IMR-90 (cell line): ENCODE measurements at places on chromosomes 1 and 21. TPM values are rescaled to one million over a fixed set of nuclear protein-coding genes. Genes with fewer than 3 reads are reported as not detected.
A peak's percentile ranks its signal among the peaks of the same experiment; 100 is the strongest.

GRCh38 chr1:19765623-19766022 is 34.1 kb downstream of the TMCO4 start:
- DNase-seq, result peak; percentile 92

- DNase-seq, result no peak
Measured at GRCh38 chr1:165468726-165469249, 23.9 kb upstream of the RXRG start.

GRCh38 chr1:194071205-194071604 is 884.8 kb upstream of the B3GALT2 start:
- DNase-seq, result no peak

- no peak for DNase-seq
Measured at GRCh38 chr21:35696644-35697043, 363.7 kb downstream of the SETD4 start.

- DNase-seq, result no peak
Measured at GRCh38 chr1:87899746-87900145, 571.1 kb downstream of the LMO4 start.

- no peak for DNase-seq
Measured at GRCh38 chr1:178374016-178374415, 122.7 kb downstream of the CLEC20A start.

- DNase-seq, result peak; percentile 64
Measured at GRCh38 chr1:243731301-243731891, 118.6 kb downstream of the AKT3 start.

GRCh38 chr21:41387042-41387819 is 25.4 kb downstream of the MX2 start:
- no peak for DNase-seq

GRCh38 chr1:94527447-94528031 is 14.0 kb downstream of the F3 start:
- peak; percentile 62 for DNase-seq

DNA sequence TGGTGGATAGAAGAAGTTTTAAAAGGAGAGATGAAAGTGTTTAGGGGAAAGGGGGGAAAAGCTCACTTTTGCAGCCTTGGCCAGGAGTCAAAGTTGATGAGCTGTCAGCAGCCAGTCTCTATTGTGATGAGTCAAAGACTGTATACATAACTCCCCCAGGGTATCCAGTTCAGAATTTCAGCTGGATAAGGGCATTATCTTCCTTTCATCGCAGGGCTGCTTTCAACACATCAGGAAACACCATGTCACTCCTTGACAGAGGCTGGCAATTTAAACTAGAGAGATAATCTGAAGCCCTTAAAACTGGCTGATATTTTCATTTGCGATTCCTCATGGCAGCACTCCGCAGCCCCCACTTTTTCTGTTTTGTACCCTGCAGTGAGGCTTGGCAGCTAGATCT is 328.5 kb downstream of the TBX15 start:
- no peak for DNase-seq

DNA sequence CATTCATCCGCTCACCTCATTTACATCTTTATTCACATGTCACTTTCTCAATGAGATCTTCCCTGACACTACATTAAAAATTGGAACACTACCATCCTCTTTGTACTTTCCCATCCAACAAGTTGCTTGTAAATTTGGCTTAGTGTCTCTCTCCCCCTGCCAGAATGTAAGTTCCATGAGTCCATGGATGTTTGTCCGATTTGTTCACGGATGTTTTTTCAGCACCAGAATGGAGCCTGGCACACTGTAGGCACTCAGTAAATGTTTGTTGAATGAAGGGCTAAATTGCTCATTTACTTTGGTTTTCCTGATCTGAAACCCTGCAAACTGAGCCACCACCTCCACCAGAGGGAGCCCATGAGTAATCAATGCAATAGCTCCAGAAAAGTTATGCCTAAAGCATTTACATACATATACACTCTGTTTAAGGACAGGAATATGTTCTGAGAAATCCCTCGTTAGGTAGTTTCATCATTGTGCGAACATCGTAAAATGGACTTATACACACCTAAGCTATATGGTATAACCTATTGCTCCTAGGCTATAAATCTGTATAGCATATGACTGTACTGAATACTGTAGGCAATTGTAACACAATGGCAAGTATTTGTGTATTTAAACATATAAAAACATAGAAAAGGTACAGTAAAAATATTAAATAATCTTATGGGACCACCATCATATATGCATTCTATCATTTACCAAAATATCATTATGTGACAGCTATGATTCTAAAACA is 2.8 kb upstream of the EYA3 start:
- DNase-seq, result peak; percentile 72

DNA sequence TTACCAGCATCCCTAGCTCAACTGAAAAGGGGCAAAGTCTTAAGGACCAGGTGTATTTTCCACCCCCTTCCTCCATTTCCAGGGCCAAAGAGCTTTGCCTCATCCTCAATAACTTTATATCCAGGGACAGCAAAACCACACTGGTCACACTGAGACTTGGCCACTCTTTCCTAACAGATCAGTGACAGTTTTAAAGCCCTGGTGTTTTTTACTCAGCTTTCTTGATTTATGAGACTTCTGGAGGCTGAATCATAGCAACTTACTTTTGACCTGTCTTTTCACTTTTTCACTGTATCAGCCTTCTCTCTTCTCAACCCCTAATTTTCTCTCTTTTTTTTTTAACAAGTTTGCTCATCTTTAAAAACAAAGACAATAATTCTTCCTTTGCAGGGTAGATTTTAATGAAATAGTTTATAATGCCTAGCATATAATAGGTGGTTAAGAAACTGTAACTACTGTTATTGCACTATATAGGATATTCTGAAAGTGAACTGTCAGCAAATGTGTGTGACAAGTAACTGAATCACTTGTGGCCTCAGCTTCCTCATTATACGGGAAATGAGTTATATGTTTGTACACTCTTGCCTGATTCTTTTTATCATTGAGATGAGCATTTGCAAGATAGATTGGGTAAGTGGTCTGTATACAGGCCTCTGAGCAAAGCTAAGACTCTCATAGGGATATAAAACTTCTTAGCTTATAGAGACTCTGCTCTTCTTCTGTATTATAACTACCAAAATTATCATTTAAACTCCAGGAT is 19.7 kb upstream of the DYNLT5 start:
- peak; percentile 26 for DNase-seq

DNA sequence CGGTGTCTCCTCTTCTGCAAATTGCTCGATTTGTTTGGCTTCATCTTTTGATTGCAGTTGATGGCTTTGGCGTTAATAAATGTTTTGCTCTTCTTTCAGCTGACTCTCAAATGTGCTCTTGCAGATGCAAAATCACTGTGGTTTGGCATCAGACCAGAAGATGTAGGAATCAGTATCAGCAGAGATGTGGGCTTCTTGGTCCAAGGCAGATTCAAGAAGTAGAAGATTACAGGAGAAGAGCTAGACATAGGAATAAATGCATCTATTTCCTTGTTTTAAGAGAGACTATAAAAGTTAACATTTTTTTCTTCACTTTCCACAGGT is 59.8 kb upstream of the BACH1 start:
- peak; percentile 76 for DNase-seq

- DNase-seq, result no peak
Measured at GRCh38 chr1:184187097-184187496, 135.6 kb downstream of the TSEN15 start.

- no peak for DNase-seq
Measured at GRCh38 chr1:204149107-204149506, 2.7 kb downstream of the ETNK2 start.

DNA sequence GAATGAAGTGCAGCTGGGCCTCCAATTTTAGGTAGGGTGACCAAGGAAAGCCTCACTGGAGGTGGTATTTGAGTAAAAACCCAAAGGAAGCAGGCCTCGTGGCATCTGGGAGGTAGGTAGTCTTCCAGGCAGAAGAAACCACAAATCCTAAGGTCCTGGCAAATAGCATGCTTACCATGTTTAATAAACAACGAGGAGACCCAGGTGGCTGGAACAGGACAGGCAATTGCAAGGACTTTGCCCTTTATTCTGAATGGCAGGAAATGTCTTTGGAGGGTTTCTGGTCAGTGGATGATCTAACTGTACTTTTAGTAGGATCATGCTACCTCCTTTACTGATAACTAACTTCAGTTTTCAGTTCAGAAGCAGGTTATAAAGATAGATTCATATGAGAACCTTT is 52.2 kb downstream of the EPB41 start:
- DNase-seq, result no peak

DNA sequence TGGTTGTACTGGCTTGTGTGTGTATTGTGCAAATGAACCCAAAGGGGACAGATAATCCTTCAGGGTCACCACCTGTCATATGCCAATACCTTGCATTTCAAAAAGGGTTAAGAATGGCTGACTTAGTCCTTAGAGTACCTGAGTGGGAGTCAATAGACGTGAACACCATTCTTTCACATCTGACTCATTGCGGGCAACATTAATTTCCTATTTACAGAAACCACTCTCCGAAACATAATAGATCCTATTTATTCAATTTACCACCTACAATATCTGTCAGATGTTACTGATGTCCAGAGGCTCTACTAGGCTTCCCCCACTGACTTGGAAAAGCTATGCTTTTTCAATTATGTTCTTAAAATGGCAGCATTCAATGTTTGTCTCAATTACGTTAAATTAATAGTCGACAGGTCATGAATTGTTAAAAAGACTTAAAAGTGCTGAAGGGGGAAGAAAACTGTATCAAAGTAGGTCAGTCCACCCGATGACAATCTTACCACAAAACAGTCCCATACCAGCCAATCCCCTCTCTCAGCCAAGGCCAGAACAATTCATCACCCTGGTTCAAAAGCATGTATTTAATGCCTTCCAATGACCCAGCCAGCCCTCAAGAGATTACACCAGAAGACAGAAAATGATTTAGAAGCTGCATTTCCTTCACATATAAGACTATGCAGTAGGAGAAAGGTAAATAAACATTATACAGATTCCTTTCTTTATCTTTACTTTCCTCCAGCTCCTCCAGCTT is 48.6 kb upstream of the PLA2G2C start:
- no peak for DNase-seq

DNA sequence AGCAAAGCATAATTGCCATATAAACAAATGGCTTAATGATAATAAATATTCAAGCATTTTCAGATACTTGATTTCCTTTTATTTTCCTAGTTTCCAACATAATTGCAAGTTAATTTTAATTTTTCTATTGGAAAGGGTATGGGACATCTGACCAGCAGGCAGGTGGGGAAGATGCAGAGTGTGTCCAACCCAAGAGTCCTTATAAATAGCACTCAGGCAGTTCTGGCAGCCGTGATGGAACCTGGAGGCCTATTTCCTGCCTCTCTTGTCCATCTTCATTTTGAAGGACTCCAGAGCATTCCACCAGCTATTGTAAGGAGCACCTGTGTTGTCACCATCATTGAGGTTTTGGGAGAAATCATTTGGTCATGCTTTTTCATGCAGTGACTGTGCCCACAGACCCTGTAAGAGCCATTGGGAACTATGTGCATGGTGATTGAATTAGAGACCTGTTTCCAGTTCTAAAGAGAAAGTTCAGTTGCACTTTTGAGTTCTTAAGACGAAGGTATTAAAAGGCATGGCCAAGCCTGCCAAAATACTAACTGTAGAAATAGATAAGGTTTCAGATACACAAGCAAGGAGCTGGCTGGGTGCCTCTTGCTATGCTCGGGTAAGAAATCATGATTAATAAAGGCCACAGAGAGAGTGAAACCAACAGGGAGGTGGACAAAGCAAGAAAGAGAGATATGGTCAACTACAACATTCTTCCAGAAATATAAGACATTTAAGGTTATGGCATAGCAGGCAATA is 92.3 kb downstream of the SPATA46 start:
- DNase-seq, result no peak

DNA sequence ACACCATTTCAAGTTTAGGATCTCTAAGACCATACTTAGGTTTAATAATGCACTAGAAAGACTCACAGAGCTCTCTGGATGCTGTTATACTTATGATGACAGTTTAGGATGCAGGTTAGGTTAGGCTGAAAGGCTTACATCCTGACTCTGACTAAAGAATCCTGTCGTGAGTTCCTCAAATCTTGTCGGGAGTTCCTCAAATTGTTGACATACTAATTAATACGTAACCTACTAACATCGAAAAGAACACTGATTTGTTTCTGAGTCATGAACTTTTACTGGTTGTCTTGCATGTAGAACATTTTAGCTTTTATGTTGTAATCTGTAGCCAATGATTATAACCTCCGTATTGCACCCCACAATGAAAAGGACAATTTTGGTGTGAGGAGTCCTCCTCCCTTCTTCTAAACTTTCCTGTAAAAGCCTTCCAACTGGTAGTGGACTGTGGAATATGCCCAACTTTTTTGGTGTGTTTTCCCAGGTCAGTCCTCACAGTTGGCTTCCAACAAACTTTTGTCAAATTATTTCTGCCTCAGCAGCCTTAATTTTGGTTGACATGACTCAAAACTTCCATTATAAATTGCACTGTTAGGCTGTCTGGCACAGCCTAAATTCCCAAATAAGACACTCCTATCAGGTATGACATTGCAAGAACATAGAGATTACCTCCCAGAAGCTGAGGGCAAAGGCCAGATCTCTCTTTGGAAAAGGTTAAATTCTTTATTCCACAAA is 107.9 kb upstream of the PALMD start:
- no peak for DNase-seq

DNA sequence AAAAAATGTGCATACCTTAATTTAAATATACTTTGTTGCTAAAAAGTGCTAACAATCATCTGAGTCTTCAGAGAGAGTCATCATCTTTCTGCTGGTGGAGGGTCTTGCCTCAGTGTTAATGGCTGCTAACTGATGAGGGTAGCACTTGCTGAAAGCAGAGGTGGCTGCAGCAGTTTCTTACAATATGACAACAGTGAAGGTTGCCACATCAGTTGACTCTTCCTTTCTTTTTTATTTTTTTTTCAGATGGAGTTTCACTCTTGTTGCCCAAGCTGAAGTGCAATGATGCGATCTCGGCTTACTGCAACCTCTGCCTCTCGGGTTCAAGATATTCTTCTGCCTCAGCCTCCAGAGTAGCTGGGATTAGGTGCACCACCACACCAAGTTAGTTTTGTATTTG is 2.6 kb upstream of the CFAP45 start:
- DNase-seq, result no peak

GRCh38 chr1:26471498-26472319 is 531 bp upstream of the HMGN2 start:
- peak; percentile 65 for DNase-seq

- DNase-seq, result no peak
Measured at GRCh38 chr21:34619841-34620665, 5.1 kb upstream of the RCAN1 start.

DNA sequence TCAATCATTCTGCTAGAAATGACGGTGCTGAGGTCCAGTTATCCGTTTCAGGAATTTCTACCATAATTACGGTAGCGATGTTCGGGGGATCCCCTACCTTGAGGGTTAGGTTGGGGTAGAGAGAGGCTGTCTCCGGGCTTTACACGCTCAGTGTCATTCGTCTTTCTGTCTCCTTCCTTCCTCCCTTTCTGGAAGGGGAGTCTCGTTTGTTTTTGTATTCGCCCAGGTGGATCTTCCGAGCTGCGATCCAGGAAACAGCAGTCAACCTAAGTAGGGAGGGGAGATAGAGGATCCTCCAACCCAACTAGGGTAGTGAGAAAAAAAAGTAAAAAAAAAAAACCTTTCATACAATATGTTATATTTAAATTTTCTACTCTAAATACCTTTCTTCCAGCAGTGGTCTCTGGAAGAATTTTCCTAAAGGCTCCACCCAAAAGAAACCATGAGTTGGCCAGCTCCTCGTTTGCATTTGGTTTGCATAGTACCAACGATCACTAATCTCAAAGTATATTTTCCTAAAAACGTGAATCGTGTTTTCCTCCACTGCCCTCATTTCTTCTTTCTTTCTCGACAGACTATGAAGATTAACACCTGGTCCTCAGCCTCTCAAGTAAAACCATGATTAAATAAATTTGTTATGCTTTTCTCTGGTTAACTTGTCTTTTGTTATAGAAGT is 611 bp upstream of the PIK3C2B start:
- DNase-seq, result no peak

Gene C21orf91
- 9.3 and 13.1 TPM in 2 replicates for total RNA-seq

Gene CHODL
- under 0.01 TPM in 1 of 2 replicates, not detected in the other for total RNA-seq

Gene RXRG
- not detected in 2 replicates for total RNA-seq

Gene NBPF10
- total RNA-seq, result 1.1 and 1.4 TPM in 2 replicates

Gene USP33
- 64.5 and 89.4 TPM in 2 replicates for total RNA-seq
